ENCODE measurements at places on chromosomes 2 and 18.

- peak; percentile 18 for DNase-seq
These were observed 270.6 kb upstream of the MMADHC start for GRCh38 chr2:149858216-149858615.

GRCh38 chr18:58416014-58416703 lies 212.7 kb downstream of the ALPK2 start:
- DNase-seq, result no peak

GRCh38 chr18:5980721-5981120 lies 85.4 kb upstream of the TMEM200C start:
- no peak for DNase-seq

- DNase-seq, result no peak
These were observed 72.8 kb upstream of the TGFA start for GRCh38 chr2:70626254-70626990.

- DNase-seq, result no peak
These were observed 582.2 kb upstream of the DDX18 start for GRCh38 chr2:117232305-117232704.

DNA sequence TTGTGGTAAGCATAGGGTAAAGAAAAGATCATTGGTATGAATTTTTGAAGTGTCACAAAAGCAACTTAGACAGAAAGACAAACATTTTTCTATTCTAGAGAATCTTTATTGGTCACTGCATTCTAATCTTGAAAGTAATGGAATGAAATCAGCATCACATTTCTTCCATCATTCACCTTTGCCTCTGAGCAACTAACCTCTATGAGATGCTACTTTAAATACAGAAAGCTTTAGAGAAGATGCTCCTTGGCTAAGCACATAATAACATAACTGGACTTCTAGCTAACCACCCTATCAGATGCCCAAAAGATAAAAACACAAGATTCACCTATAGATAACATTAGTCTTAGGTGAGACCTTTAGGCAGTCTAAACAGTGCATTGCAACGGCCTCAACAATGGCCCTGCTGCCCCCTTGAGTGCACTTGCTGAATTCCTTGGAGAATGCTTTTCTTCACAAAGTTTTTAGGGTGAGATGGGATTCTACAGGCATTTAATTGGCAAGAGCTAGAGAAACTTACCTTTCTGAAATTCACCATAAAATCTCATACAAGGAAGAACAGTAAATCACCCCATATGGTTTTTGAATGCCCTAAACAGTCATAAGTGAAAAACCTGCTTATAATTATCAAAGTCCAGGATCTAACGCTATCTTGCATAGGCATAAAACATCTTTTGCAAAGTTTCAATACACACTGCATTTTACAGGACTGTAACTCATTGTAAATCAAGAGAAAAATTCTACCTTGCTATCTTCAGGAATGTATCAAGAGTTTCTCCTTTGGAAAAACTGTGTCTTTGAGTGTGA lies 791.3 kb upstream of the CHAC2 start:
- DNase-seq, result no peak

- peak; percentile 32 for DNase-seq
These were observed 299.4 kb downstream of the AGAP1 start for GRCh38 chr2:235793163-235793752.

DNA sequence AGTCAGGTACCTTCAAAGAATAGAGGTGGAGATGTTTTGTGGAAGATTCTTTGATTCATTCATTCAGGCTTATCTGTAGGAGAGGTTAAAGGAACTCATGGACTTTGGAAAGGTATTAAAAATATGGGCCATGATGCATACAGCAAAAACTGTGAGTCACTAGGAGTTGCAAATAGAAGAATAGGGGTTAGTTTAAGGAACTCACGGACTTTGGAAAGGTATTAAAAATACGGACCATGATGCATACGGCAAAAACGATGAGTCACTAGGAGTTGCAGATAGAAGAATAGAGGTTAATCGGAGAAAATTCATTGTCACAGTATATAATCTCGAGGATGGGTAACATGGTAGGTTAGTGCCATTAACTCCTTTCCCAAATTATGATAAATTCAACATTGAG lies 41.2 kb downstream of the SLC9A2 start:
- DNase-seq, result no peak

GRCh38 chr18:49160079-49160930 lies 209.5 kb upstream of the SMAD7 start:
- no peak for DNase-seq

DNA sequence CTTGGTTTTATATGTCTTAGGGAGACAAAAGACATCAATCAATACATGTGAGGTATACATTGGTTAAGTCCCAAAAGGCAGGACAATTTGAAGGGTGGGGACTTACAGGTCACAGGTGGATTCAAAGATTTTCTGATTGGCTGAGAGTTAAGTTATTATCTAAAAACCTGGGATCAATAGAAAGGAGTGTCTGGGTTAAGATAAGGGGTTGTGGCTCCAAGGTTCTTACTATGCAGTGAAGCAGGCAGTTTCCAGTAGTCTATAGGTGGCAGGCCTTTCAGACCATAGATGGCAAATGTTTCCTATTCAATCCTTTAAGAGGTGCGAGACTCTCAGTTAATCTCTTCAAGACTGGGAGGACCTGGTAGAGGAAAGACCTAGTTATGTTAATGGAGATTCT lies 42.1 kb upstream of the NEB start:
- DNase-seq, result no peak

GRCh38 chr2:194486326-194486725 lies 1170.7 kb upstream of the SLC39A10 start:
- no peak for DNase-seq

DNA sequence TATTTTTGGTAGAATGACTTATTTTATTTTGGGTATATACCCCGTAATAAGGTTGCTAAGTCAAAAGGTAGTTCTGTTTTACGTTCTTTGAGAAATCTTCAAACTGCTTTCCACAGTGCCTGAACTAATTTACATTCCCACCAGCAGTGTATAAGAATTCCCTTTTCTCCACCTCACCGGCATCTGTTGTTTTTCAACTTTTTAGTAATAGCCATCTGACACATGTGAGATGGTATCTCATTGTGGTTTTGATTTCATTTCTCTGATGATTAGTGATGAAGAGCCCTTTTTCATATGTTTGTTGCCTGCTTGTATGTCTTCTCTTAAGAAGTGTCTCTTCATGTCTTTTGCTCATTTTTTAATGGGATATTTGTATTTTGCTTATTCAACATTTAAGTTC lies 215.2 kb upstream of the TFPI start:
- DNase-seq, result no peak

DNA sequence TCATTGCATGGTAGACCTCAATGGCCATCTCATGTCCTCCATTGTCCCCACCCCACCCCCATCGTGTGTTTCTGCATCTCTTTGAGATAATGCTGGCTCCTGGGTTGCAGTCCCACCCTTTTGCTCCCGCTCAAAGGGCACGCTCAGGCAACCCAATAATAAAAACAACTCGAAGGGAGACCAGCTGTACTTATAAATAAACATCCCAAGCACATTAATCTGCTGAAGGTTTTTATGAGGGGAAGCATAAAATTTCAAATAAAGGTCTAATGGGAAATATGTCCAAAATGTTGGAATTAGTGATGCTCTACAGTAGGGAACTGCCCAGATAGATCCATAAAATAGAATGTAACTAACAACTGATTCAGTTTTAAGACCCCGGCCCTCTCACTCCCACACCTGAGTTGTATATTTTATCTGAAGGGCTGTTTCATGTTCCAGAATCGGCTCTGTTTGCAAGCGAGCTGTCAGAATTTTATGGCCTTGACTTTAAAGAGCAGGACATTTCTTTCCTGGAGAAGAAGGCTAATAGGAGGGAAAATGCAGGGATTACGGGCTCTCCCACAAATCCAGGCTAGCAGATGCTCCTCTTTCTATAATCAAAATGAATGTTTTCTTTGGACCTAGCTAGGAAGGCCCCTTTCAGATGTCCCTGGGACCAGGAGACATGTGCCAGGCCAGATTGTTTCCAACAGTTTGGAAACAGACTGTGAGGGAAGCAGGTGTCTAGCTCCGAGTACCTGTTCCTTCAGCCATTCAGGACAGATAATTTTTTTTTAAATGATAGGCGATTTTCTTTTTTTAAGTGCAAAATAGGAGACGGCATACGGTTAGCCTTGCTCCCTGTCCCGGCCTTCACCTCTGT lies 103.7 kb downstream of the APOB start:
- no peak for DNase-seq

DNA sequence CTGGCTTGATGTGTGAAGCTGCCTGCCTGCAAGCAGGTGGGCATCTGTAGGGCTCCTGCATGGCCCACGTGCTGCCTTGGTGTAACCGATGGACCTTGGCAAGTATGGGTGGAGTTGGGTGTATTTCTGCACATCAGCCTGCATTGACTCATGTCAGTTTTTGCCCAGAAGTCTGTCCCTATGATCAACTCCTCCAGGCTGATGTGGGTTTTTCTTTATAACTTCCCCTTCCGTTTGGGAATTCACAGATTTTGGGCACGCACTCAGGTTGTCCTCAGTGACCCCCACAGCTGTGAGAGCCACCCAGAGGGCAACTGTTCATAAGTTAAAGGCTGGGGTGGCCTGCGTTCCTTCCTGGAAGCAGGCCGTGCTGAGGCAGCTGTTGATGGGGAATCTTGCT lies 123.3 kb downstream of the NCK2 start:
- DNase-seq, result no peak

GRCh38 chr18:50649821-50650220 lies 89.9 kb downstream of the MAPK4 start:
- DNase-seq, result no peak

DNA sequence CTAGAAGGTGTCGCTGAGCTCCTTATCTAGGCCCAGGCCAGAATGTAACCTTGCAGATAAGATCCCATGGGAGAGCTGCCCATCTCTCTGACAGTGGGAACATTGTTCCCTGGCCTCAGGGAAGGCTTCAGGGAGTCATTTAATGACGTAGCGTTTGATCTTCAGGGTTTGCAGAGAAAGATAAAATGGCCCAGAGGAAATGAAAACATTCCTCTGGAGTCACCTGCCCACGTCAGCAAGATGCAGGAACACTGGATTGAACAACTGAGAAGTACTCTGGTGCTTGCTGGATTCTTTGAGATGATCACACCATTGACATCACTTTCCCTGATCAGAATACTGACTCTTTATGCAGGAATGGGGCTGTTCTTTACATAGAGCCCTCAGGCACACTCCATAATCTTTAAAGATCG lies 51.6 kb downstream of the MAPK4 start:
- no peak for DNase-seq

DNA sequence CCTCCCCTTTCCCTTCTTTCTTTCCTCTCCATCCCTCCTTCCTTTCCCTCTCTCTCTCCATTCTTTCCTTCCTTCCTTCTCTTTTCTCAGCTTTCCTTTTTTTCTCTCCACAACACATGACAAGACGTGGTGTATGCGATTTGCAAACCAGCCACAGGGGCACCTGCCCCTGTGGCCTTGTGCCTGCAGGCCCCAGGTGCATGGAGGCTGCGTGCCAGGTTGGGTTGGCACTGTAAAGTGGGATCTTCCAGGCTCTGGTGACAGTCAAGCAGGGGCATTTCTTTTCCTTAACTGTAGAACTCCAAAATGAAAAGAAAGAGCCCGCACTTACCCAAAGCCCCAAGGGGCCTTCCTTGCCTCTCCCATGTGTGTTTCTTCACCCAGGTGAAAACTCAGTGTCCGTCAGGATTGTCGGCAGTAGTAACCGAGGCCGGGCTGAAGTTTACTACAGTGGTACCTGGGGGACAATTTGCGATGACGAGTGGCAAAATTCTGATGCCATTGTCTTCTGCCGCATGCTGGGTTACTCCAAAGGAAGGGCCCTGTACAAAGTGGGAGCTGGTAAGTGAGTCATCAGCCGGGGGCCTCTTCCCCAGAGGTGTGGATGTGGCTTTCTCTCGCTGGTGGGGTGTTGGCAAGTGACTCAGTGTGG lies 50.9 kb downstream of the MARCO start:
- no peak for DNase-seq

- no peak for DNase-seq
These were observed 20.1 kb upstream of the TNP1 start for GRCh38 chr2:216879727-216880508.
